ENCODE measurements at places on chromosomes 11 and 22. TPM values are rescaled to one million over a fixed set of nuclear protein-coding genes. Genes with fewer than 3 reads are reported as not detected.
A peak's percentile ranks its signal among the peaks of the same experiment; 100 is the strongest.

DNA sequence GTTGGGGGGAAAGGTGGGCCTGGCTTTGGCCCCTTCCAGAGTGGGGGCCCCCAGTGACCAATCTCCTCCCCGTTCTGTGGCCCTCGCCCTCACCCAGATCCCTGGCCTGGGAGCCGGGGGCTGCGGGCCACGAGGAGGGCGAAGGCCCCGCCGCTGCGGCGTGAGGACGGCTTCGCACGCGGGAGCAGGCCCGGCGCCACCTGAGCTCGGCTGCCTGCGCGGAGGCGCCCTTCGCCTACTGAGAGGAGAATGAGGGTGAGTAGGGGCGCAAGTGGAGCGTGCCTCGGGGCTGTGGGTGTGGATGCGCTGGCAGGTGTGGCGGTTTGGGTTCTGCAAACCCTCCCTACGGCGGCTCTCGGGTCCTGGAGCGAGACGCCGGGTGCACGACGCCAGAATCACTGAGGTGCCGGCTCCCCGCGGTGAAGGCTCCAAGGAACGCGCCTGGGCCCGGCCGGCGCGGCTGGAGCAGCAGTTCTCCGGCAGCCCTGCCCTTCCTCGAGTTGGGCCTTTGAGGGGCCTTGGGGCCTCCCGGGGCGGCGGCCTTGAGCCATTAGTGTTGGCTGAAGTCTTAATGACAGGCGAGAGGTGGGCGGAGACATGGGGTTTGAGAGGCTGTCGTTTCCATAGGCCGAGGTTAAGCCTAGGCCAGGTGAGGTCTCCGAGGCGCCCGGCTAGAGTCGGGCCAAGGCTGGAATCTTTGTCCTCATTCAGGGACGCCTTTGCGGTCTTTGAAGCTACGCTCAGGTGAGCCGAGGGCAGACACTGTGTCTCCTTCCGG lies 65.3 kb downstream of the CTTN start:
- no peak for DNase-seq

Gene SYT7
- total RNA-seq: 7.0 TPM

DNA sequence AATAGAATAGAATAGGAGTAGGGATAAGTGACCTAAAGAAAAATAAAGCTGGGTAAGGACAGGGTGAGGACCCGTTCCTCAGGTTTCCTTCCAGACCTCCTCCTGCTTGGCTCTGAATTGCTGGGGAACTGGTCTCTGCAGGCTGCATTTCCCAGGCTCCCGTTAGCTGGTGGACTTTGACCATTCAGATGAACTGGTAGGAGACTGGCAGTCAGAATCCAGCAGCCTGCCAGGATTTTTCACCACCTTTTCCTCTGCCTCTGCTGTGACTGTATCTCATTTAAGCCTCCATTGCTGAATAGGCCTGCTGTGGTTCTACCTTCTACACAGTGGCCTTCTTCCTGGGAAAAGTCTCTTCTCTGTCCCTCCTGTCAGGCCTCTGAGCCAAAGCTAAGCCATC lies 24.6 kb upstream of the SMPD1 start:
- DNase-seq: no peak

Gene PCSK7
- 42.6 TPM for total RNA-seq

Gene MS4A15
- not detected for total RNA-seq

- peak; percentile 98 for DNase-seq
Measured at GRCh38 chr11:47004595-47005033, 68.1 kb downstream of the CSTPP1 start.

DNA sequence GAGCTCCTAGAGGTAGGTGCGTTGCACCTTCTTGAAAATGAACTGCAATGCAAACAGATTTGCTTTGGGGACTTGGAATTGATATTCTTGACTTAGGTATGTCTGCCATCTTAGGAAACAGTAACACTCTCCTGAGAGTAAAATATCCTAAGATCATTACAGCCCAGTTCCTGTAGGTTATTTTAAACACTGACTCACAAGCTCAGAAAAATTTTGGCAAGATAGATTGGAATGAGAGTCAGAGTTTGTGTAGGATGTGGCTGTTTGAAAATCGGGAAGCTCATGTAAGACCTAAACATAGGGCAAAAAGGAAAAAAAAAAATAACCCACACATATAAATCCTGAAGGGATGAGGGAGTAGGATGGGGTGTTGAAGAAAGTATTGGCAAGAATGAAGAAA lies 377.0 kb upstream of the LRRC4C start:
- DNase-seq: peak; percentile 0

DNA sequence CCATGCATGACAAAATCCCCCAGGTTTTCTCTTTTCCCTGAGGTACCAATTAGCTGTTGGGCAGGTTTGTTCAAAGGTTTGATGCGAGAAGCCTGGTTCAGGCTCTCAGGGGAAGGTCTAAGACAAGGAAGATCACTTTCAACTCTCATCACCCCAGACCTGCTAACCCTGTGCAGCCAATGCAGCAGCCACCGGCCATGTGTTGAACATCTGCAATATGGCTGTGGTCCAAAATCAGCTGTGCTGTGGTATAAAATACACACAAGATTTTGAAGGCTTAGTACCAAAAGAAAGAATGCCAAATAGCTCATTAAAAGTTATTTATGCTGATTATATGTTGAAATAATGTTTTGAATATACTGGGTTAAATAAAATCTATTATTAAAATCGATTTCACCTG lies 58.5 kb downstream of the SMCO4 start:
- DNase-seq: peak; percentile 53

GRCh38 chr11:117303101-117303500 lies 12.0 kb downstream of the BACE1-AS start:
- no peak for DNase-seq

- peak; percentile 76 for DNase-seq
Measured at GRCh38 chr11:103652013-103652412, 384.4 kb upstream of the DDI1 start.

DNA sequence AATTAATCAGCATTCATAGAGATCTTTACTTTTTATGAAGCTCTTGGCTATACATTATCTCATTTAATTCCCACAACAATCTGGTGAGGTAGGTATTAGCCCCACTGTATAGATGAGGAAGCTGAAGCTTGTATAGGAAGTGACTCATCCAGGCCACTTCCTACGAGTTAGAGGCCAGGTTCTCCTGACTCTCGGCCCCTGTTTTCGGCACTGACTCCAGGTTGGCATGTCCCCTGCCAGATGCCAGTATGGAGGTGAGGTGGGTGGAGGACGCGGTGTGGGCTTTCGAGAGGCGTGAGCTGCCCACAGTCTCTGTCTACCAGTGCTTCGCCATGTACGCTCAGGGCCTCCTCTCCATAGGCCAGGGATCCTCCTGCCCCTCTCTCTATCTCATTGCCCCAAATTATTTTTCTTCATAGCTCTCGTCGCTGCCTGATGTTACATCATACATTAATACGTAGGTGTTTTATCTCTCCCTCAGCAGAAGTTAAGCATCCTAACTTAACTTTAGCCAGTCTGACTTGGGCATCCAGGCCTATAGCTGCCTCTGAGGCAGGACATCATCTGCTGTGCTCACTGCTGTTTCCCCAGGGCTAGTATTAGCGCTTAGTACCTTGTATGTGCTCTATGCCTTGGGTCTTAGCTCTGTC lies 9.0 kb downstream of the DGAT2 start:
- no peak for DNase-seq

DNA sequence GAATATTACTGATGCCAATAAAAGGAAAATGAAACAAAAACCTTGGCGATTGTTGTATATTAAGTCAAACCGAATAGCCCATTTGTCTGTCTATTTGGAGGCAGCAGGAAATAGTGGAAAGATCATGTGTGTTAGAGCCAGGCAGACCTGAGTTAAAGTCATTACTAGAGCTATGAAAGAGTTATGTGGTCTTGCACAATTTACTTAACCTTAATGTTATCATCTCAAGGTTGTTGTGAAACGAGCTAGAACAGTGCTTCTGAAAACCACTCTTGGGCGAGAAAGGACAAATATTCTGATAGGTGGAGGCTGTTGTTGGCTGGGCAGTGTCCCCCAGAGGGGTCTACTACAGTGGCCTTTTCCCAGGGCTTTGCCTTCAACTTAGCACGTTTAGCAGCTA lies 60.0 kb upstream of the NUP160 start:
- DNase-seq: peak; percentile 78

DNA sequence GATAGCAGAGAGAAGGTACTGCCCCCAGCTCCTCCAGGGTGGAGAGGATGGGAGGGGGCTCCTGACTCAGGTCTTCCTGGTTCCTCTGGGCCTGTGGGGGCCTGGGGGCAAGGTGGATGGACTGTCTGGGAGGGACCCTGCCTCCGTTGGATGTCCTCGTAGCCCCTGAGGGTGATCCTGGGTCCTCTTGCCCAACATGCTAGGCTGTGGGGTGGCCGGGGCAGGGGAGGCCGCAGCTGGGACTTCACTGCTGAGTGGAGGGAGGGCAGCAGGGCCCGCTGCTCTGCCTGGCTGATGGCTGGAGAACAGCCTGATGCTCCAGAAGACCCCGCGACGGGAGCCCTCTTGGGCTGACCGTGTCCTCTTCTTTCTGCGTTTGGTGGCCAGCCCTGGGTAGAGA lies 13.4 kb downstream of the FRMD8 start:
- no peak for DNase-seq

DNA sequence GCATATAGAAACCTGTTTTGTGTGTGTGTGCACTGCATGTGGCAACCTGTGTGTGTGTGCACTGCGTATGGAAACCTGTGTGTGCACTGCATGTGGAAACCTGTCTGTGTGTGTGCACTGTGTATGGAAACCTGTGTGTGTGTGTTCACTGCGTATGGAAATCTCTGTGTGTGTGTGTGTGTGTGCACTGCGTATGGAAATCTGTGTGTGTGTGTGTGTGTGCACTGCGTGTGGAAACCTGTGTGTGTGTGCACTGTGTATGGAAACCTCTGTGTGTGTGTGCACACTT lies 72.2 kb upstream of the CCND1 start:
- no peak for DNase-seq

GRCh38 chr11:78244080-78244479 lies 55.4 kb downstream of the USP35 start:
- peak; percentile 51 for DNase-seq

- DNase-seq: no peak
Measured at GRCh38 chr11:45335434-45335833, 49.3 kb upstream of the SYT13 start.

GRCh38 chr11:131889760-131890581 lies 519.6 kb downstream of the NTM start:
- no peak for DNase-seq

Gene APOA5
- total RNA-seq: not detected

Gene SAA4
- 0.27 TPM for total RNA-seq
